ENCODE measurements at places on chromosomes 1 and 21.
A peak's percentile ranks its signal among the peaks of the same experiment; 100 is the strongest.

GRCh38 chr1:8424539-8425116 is 106.7 kb downstream of the SLC45A1 start:
- no peak for DNase-seq

- no peak for DNase-seq
These were observed 10.5 kb downstream of the FAAH start for GRCh38 chr1:46404482-46405196.

- peak; percentile 13 for DNase-seq
These were observed 28.4 kb downstream of the RASAL2 start for GRCh38 chr1:178122283-178122682.

- no peak for DNase-seq
These were observed 14.6 kb downstream of the RAB7B start for GRCh38 chr1:205988585-205988995.

DNA sequence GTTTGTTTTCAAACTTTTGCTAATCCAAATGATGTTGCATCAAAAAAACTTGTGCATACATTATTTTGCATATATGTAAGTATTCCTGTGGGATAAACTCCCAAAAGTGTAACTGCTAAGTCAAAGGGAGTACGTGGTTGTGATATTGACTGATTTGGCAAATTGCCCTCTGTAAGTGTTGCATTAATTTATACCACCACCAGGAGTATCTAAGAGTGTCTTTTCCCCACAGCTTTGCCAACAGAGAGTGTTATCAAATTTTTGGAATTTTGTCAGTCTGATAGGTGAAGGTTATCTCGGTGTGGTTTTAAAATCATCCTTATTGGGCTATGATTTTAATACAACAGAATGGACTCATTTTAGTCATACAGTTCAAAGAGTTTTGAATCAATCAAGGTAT is 30.1 kb upstream of the PARP1 start:
- no peak for DNase-seq

GRCh38 chr1:147598621-147599361 is 57.5 kb downstream of the BCL9 start:
- DNase-seq: no peak

- peak; percentile 11 for DNase-seq
These were observed at the start of gene PCP4 for GRCh38 chr21:39867198-39867650. PCP4 (plus strand) TSS chr21:39867438; CDS start chr21:39867502, 64 bp downstream.

GRCh38 chr1:80170811-80171485 is 1164.4 kb upstream of the ADGRL4 start:
- DNase-seq: no peak

- no peak for DNase-seq
These were observed 13.6 kb downstream of the PIK3R3 start for GRCh38 chr1:46118856-46119255.

- DNase-seq: no peak
These were observed 276.5 kb downstream of the DNM3 start for GRCh38 chr1:172117800-172118199.

- peak; percentile 39 for DNase-seq
These were observed 1.1 kb downstream of the NMNAT2 start for GRCh38 chr1:183416850-183417771.

Measured in AG10803 (cell line).